ENCODE measurements at places on chromosomes 12 and 14. TPM values are rescaled to one million over a fixed set of nuclear protein-coding genes. Genes with fewer than 3 reads are reported as not detected.

DNA sequence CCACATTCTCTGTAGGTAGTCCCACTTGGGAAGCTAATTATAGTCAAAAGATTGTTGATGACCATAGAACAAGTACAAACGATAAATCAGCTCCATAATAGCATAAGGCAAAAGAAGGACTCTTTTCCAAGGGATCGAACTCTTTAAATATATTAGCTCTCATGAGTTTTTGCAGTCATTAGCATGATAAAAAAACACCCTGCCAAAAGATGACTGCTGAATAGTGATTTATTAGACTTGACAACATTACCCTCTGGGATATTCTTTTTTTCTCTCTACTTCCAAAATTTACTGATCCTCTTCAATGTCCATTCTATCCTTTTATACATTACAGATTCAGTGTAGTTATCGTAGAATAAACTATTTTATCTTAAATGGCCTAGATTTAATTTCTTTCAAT is 14.2 kb downstream of the EPYC start:
- no peak for DNase-seq
- no peak overlapping the region for H3K27ac ChIP-seq
- peaks cover 9% of the 10 kb centered on the region for H3K27me3 ChIP-seq
- H3K4me3 ChIP-seq, result no peak overlapping the region

GRCh38 chr14:51701951-51702350 is 50.2 kb downstream of the FRMD6 start:
- H3K27ac ChIP-seq, result no peak overlapping the region
- no peaks in the 10 kb centered on the region for H3K4me1 ChIP-seq
- H3K4me3 ChIP-seq, result no peak overlapping the region
- peak; percentile 2 for DNase-seq
- no peaks in the 10 kb centered on the region for H3K36me3 ChIP-seq

DNA sequence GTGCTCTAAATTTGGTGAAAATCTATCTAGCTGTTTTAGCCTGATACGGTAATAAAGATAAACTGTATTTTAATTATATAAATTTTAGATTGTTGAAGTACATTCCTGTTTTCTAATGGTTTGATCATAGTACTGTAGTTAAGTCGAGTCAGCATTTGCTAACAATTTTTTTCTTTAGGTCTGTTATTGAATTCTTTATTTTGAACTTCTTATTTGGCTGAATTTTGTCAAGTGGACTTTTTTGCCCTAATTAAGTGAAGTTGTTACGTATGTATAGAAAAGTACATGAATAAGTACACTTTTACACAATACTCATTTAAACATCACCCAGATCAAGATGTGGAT is 66.8 kb downstream of the VRK1 start:
- no peaks in the 10 kb centered on the region for H3K27me3 ChIP-seq
- peaks cover 2% of the 10 kb centered on the region for H3K4me1 ChIP-seq
- H3K27ac ChIP-seq, result no peak overlapping the region
- H3K36me3 ChIP-seq, result peaks cover 40% of the 10 kb centered on the region
- no peak overlapping the region for H3K4me3 ChIP-seq
- DNase-seq, result no peak

DNA sequence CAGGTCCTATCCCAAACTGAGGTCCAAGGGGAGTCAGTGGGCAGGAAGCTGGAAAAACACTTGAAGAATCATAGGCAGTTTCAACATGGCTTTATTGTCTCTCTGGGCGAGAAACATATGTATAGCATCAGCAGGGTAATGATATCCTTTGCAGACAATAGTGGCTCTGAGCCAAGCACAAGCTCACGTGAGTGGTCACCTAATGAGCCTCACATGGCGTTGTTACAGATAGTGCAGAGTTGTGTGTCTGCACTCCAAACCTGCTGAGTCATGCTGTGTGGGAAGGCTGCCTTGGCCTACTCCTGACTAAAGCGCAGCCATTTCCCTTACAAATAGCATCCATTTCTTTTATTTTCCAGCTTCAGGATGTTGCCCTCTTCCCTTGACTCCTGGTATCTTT is 105.2 kb upstream of the SYT1 start:
- no peaks in the 10 kb centered on the region for H3K27me3 ChIP-seq
- no peak overlapping the region for H3K4me3 ChIP-seq
- H3K36me3 ChIP-seq, result no peaks in the 10 kb centered on the region
- H3K27ac ChIP-seq, result no peak overlapping the region
- DNase-seq, result no peak

GRCh38 chr12:67937822-67938221 is 51.4 kb upstream of the IFNG-AS1 start:
- H3K27ac ChIP-seq, result no peak overlapping the region

DNA sequence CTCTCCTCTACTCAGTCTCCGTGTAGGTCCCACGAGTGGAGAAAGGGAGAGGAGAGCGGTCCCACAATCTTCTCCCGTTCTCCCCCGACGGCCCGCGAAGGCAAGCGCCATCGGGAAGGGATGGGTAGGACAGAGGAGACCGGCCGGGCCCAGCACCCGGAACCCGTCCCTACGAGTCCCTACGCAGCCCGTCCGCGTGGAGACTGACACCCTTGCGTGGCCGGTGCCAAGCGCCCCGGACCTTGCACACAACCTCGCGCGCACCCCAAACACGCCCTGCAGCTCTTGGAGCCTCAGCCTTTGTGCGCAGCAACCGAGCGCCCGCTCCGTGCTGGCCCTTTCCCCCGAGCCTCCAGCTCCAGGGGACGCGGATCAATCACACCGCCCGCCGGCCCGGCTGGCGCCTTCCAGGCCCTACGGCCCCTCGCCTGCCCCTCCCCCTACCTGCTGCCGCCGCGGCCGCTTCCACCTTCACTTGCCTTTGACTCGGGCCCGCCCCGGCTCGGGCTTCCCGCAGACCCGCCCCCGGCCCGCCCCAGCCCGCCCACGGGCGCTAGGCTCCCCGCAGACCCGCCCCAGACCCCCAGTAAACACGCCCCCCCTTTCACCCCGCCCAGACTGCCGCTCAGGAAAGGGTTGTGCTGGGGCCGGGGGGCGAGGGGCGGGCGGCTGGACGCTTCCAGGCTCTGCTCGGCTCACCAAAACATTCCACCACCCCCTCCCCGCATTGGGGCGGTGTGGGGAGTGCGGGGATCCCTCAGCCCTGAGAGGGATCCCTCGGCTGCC is at the start of gene NDRG2:
Gene NDRG2, minus strand, starts transcription at position 477 of the 786 bp plus-strand sequence. CDS start 1,746 bp downstream, outside the sequence.
- H3K4me1 ChIP-seq, result peaks cover 15% of the 10 kb centered on the region
- DNase-seq, result peak; percentile 90
- H3K36me3 ChIP-seq, result no peaks in the 10 kb centered on the region
- peak within 1 kb of the TSS; percentile 82 for H3K4me3 ChIP-seq
- H3K27me3 ChIP-seq, result peaks cover 44% of the 10 kb centered on the region

MGP gene
- total RNA-seq, result not detected

GRCh38 chr12:3030821-3031429 is 46.3 kb upstream of the TSPAN9 start:
- H3K4me1 ChIP-seq, result no peaks in the 10 kb centered on the region
- DNase-seq, result no peak
- no peak overlapping the region for H3K27ac ChIP-seq
- no peaks in the 10 kb centered on the region for H3K36me3 ChIP-seq

SMIM41 gene
- total RNA-seq, result 0.19 TPM

CFAP251 gene
- total RNA-seq, result 1.1 TPM

DNA sequence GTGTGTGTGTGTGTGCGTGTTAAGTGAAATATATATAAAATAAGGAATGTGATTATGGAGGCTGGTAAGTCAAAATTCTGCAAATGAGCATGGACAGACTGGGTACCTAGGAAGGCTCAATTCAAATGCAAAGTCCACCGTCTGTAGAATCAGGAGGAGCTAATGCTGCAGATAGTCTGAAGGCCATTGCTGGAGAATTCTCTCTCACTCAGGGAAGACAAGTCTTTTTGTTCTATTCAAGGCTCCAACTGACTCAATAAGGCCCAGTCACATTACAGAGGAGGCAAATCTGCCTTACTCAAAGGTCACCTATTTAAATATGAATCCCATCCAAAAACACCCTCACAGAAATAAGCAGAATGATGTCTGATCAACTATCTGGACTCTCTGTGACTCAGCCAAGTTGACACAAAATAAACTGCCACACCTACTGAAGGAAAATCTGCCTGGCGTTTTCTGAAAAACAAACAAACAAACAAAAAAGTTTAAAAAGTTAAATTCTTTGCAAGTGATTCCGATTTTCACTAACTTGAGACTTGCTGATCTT is 684 bp upstream of the KLRF2 start:
- H3K4me3 ChIP-seq, result no peak overlapping the region
- peaks cover 8% of the 10 kb centered on the region for H3K4me1 ChIP-seq
- H3K27me3 ChIP-seq, result no peaks in the 10 kb centered on the region
- H3K27ac ChIP-seq, result no peak overlapping the region
- no peaks in the 10 kb centered on the region for H3K36me3 ChIP-seq
- no peak for DNase-seq

- peaks cover 10% of the 10 kb centered on the region for H3K27me3 ChIP-seq
- no peak for DNase-seq
- no peaks in the 10 kb centered on the region for H3K36me3 ChIP-seq
- H3K4me1 ChIP-seq, result no peaks in the 10 kb centered on the region
Observed at GRCh38 chr14:76829013-76829365, 2.8 kb downstream of the LRRC74A start.

HPD gene
- not detected for total RNA-seq

GRCh38 chr14:59358784-59359183 is 106.4 kb downstream of the GPR135 start:
- no peak overlapping the region for H3K27ac ChIP-seq
- DNase-seq, result no peak
- no peak overlapping the region for H3K4me3 ChIP-seq
- H3K36me3 ChIP-seq, result peaks cover 2% of the 10 kb centered on the region

GRCh38 chr14:70018230-70018629 is 139.0 kb downstream of the SMOC1 start:
- H3K36me3 ChIP-seq, result no peaks in the 10 kb centered on the region
- DNase-seq, result no peak
- H3K4me1 ChIP-seq, result peaks cover 18% of the 10 kb centered on the region

All from activated CD4-positive, alpha-beta T cell treated with anti-CD3 and anti-CD28 coated beads, Interleukin-2, amount 10 ng/mL, durations not matched to agents 24 days and 14 days (primary cell).